ENCODE measurements at places on chromosomes 6 and 20.

DNA sequence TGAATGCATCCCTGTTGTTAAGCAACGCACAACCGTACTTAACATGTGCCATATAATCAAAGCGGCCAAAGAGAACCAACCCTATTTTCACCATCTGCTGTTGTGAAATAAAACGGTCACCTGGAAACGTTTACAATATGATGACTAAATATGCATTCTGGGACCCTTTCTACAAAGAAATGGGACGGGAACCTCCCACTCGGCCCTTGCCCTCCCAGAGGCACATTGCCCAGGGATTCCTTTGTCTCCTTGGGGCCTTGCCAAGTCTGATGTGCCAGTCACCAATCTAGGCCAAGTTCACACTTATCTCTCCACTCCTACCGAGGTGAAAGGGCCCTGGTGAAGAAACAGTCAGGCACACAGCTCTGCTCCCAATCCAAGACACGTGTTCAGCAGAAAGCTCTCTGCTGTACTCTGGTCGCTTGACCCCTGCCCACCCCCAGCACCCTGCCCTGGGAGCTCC lies 427.4 kb upstream of the JARID2 start:
- no peak for DNase-seq

- DNase-seq: no peak
Observed at GRCh38 chr6:25544833-25545232, 107.2 kb upstream of the SCGN start.

- no peak for DNase-seq
Observed at GRCh38 chr6:168284187-168284586, 35.4 kb downstream of the DACT2 start.

DNA sequence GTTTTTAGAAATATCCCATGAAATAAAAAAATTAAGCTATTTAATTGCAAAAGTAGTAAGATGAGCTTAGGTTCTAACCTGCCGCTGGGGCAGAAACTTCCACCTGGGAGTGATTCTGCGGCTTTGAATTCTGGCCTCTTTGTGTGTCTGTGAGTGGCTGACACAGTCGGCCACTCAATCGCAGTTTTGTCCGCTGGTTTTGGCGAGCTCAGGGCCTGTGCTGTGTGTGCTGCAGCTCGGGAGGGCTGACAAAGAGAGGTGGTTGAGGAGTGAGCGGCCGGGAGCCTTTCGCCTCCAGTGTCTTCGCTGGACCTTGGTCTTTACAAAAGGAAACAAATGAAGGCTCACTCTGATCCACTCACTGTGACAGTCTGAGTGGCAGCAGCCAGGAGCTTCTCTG lies 128.4 kb downstream of the TIAM2 start:
- DNase-seq: no peak

DNA sequence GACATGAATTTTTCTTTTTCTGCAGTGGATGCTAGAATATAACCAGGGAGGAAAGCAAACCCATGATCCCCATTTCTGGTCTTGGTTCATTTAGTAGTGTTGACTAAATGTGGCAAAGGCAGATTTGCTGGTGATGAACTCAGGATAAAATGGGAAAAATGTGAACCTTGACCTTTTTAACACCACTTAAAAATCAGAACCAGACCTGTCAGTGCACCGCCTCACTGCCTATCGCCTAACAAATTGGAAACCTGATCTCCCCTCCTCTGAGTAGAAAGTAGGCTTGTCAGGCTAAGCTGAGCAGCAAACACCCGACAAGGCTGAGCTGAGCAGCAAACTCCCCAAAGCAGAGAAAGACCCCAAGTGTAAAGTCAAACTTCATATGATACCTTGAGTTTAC lies 254.8 kb downstream of the FOXC1 start:
- peak; percentile 33 for DNase-seq

DNA sequence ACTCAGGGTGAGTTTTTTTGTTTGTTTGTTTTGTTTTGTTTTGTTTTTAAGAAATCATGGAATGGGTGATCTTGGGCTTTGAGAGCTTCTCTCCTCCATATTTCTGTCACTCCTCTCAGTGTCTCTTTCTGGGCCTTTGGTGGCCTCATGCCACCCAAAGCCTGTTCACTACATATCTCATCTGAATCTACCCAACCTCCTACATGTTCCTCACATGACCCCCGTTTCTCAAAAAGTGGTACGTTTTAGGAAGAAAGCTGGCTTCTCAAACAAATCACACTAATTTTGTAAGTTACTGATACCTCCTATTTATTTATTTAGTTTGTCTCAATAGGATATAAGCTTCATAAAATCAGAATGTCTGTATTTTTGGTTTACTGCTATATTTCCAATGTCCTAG lies 80.0 kb downstream of the SESN1 start:
- DNase-seq: no peak

DNA sequence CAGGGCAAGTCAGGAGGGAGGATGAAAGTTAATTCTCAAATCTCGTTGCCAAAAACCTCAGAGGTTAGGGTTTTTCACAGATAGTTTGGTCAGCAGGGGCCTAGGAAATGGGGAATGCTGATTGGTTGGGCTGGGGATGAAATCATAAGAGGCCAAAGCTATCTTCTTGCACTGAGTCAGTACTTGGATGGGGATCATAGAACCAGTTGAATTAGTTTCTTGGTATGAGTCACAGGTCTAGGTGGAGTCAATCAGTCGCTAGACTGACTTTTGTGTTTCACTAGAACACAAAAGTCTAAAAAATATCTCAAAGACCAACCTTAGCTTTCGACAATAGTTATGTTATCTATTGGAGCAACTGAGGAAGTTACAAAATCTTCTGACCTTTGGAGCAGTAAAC lies 368.5 kb downstream of the TBC1D32 start:
- DNase-seq: peak; percentile 0

- DNase-seq: no peak
Observed at GRCh38 chr6:11416936-11417576, 120.5 kb upstream of the TMEM170B start.

DNA sequence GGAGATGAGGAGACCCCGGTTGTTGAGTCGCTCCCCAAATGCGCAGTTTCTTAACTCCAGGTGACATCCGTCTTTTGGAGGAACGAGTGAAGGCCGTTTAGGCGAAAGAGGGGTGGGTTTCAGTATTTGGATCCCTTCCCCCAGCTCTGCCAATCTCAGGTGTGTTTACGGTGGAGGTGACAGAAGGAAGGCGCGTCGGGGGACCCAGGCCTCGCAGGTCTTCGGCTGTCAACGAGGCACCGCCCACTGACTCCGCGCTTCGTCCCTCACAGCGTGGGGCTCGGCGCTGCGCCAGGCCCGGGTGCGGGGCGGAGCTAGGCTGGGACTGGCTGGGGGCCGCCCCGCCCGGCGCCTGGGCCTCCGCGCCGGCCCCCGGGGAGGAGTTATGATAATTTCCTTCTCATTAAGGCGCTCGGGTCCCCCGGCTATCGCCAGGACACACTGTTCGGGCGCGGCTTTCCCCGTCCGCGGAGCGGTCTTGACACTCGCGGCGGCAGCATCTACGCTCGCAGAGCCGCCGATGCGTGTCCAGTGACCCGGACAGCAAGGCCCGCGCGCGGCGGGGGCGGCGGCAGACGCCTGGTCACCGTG lies at the start of gene TFAP2C:
Gene TFAP2C, plus strand, starts transcription at position 434 of the 591 bp plus-strand sequence. CDS start 239 bp downstream, outside the sequence.
- peak; percentile 78 for DNase-seq

GRCh38 chr6:110589865-110590513 lies 113.6 kb upstream of the SLC22A16 start:
- DNase-seq: no peak

DNA sequence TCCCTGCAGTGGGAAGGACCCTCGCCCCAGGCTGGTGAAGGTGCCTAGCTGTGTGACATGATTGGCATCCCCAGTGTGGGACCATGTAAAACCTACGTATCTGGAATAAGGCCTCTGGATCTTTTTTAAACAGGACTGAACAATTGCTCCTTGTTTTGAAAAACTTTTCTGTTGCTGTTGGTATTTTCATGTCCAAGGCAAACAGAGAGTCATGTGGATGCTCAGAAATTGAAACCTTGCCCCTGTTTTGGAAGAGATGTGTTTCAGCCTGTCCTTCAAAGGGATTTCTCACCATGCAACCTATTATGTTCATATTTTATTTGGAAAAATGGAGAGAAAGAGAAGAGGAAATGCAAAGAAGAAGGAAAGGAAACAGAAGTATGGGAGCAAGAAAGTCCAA lies 362.3 kb downstream of the PKHD1 start:
- no peak for DNase-seq

Data from fibroblast of skin of right quadriceps (primary cell).